Endothelial cell of umbilical vein (primary cell): ENCODE measurements at places on chromosomes 5 and 9. TPM values are rescaled to one million over a fixed set of nuclear protein-coding genes. Genes with fewer than 3 reads are reported as not detected.

GRCh38 chr5:132640613-132641012 is 17.4 kb upstream of the IL13 start:
- no peak for DNase-seq
- no peak overlapping the region for H3K27ac ChIP-seq
- no peaks in the 10 kb centered on the region for H3K27me3 ChIP-seq
- H3K4me1 ChIP-seq = no peaks in the 10 kb centered on the region
- no peak overlapping the region for H3K4me3 ChIP-seq

DNA sequence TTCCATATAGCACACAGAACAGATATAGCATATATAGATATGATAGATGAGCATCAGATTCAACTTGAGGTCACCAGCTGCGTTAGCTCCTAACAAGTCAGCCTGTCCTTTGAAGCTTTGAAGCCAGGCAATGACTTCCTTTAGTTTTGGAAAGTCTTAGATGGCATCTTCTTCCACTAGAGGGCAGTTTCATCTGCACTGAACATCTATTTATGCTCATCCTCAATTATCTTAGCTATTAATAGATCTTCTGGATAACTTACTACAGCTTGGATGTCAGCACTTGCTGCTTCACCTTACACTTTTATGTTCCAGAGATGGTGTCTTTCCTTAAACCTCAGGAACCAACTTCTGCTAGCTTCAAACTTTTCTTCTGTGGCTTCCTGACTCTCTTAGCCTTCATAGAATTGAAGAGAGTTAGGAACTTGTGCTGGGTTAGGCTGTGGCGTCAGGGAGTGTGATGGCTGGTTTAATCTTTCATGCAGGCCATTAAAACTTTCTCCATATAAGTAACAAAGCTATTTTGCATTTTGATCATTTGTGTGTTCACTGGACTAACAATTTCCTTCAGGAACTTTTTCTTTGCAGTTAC is 1401.4 kb downstream of the EFNA5 start:
- H3K27ac ChIP-seq = no peak overlapping the region
- no peaks in the 10 kb centered on the region for H3K4me1 ChIP-seq
- no peaks in the 10 kb centered on the region for H3K36me3 ChIP-seq
- no peak overlapping the region for H3K4me3 ChIP-seq

DNA sequence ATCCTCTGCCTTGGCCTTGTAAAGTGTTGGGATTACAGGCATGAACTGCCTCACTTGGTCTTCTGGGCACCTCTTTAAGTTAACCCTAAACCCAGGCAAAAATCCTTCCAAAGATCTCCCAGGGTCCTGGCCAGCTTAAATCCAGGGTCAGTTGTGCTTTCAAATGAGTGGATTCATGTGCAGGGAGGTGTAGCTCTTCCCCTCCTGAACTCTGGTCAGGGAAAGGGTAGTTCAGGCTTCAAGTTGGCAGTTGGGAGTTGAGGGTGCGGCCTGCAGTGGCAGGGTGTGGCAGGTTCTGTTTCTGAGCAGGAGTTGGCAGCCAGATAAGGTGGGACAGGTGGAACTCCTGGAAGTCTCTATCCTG is 3.6 kb downstream of the HNRNPAB start:
- H3K36me3 ChIP-seq = peaks cover 30% of the 10 kb centered on the region
- H3K27me3 ChIP-seq = no peaks in the 10 kb centered on the region
- no peak overlapping the region for H3K27ac ChIP-seq
- DNase-seq = no peak
- H3K4me1 ChIP-seq = peaks cover 22% of the 10 kb centered on the region

DNA sequence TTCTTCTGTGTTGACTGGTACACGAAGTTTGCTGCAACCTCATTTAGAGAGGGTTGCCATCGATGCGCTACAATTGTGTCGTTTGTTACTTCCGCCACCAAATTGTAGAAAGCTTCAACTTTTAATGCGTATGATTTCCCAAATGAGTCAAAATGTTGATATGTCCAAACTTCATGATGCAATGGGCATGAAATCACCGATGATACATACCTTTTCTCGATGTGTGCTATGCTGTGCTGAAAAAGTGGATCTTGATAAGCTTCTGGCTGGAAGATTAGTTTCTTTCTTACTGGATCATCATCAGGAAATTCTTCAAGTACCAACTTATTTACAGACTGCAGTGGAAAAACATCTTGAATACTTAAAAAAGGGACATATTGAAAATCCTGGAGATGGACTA is 65.7 kb downstream of the TMEM38B start:
- no peak overlapping the region for H3K27ac ChIP-seq
- H3K4me3 ChIP-seq = no peak overlapping the region
- no peaks in the 10 kb centered on the region for H3K27me3 ChIP-seq
- no peak for DNase-seq
- H3K4me1 ChIP-seq = no peaks in the 10 kb centered on the region

- peaks cover 10% of the 10 kb centered on the region for H3K4me1 ChIP-seq
- no peak overlapping the region for H3K4me3 ChIP-seq
- no peaks in the 10 kb centered on the region for H3K36me3 ChIP-seq
- no peaks in the 10 kb centered on the region for H3K27me3 ChIP-seq
- DNase-seq = no peak
Measured at GRCh38 chr9:105254226-105254625, 9.8 kb downstream of the SLC44A1 start.

- H3K4me3 ChIP-seq = no peak overlapping the region
- no peak for DNase-seq
- H3K27me3 ChIP-seq = no peaks in the 10 kb centered on the region
- H3K36me3 ChIP-seq = no peaks in the 10 kb centered on the region
Measured at GRCh38 chr5:27171761-27172261, 133.4 kb upstream of the CDH9 start.

DNA sequence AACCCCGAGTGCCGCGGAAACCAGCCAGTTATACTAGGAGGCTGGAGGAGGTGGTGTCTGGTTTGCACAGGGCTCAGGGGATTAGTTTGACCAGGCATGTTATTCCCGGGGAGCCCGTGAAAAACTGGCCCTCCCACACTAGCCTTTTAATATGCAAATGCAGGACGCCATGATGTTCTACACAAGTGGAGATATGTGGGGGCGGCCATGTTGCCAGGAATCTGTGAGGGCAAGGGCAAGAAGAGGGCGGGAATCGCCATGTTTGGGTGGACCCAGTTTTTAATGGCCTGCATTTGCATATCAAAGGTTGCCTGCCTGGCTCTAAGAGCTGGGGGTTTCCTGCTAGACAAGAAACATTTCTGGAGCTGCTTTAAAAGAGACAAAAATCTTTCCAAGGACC is 940.7 kb downstream of the CDH18 start:
- H3K4me3 ChIP-seq = no peak overlapping the region
- H3K4me1 ChIP-seq = no peaks in the 10 kb centered on the region
- no peaks in the 10 kb centered on the region for H3K36me3 ChIP-seq
- H3K27me3 ChIP-seq = no peaks in the 10 kb centered on the region
- DNase-seq = no peak

- H3K4me3 ChIP-seq = no peak overlapping the region
- no peak overlapping the region for H3K27ac ChIP-seq
- no peak for DNase-seq
- H3K36me3 ChIP-seq = no peaks in the 10 kb centered on the region
- H3K4me1 ChIP-seq = no peaks in the 10 kb centered on the region
Measured at GRCh38 chr9:522658-523057, 308.0 kb downstream of the DOCK8 start.

GRCh38 chr5:1216918-1217295 is 8.3 kb upstream of the SLC6A18 start:
- H3K4me3 ChIP-seq = no peak overlapping the region
- no peak overlapping the region for H3K27ac ChIP-seq
- no peaks in the 10 kb centered on the region for H3K36me3 ChIP-seq

DNA sequence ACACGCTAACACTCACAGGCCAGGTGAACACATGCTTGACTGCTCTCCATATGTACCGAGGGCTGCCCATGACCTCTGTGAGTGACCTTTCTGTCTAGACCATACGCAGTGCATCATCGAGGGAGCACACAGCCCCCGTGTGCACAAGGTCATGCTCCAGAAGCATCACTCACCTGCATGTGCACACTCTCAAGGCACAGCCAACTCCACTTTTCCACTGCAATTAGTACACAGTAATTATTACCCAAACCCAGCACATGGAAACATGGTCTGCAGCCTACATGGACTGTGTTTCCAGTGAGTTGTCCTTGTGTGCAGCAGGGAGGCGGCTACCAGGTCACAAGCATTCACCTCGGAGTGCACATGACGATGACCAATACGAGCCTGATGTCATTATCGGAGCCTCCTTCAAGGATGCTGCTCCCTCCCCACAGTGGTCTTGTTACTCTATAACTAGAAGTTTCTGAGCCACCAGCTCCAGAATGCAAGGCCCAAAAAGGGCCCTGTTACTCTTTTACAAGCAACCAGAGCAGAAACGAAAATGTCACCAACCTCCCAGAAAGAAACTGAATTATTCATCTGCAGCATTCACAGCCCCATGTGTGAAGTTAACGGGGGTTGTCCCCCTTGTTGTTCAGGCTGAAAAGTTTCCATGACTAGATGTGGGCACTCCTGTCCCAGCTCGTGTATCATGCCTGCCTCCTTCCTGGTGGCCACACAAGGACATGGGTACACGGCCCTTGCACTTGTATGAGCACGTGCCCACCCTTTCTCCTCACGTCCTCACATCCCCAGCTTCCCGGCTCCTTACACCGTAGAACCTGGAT is 31.2 kb downstream of the SEMA4D start:
- no peaks in the 10 kb centered on the region for H3K4me1 ChIP-seq
- H3K36me3 ChIP-seq = no peaks in the 10 kb centered on the region
- no peak overlapping the region for H3K4me3 ChIP-seq
- H3K27me3 ChIP-seq = no peaks in the 10 kb centered on the region
- no peak for DNase-seq

DNA sequence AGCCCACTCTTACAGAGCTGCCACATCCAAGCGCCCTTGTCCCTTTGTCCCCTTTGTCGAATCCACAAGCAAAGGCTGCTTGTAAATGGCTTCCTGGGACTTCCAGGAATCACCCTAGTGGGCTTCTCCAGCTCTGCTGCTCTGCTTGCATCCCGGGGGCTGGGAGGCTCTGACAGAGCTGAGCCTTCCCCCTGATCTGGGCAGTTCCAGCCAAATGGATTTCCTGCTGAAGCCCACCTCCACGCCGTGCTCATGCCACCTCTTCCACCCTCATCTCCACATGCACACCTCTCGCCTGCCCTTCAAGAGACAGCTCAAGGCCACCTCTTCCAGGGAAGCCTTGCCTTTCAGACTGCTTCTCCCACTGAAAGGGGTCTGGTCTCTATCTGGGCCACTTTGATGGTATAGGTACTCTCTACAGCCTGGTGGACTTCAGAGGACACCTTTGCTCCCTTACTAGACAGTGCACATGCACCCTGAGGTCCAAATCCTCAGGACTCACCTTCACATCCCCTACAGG is 106.2 kb downstream of the LHFPL2 start:
- DNase-seq = no peak
- H3K27me3 ChIP-seq = no peaks in the 10 kb centered on the region
- no peaks in the 10 kb centered on the region for H3K36me3 ChIP-seq
- no peak overlapping the region for H3K27ac ChIP-seq
- H3K4me1 ChIP-seq = no peaks in the 10 kb centered on the region
- no peak overlapping the region for H3K4me3 ChIP-seq

DNA sequence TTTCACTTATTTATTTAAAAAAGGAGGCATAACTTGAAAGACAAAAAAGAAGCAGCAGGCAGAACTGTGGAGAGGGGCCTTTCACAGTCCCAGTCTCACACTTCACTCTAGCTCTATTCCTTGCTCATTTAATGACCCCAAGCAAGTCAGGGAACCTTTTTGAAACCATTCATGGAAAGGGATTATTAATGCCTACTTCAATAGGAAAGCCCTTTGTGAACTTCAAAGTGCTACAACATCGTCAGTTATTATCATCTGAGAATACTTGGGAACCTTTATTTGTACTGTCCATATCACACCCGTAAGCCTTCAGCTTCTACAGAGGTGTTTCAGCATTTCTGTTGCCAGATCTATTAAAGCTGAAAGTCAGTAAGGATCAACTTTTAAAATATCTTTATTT is 320.2 kb downstream of the TMEM161B start:
- H3K4me1 ChIP-seq = no peaks in the 10 kb centered on the region
- H3K27ac ChIP-seq = no peak overlapping the region
- no peaks in the 10 kb centered on the region for H3K36me3 ChIP-seq
- no peak for DNase-seq

DNA sequence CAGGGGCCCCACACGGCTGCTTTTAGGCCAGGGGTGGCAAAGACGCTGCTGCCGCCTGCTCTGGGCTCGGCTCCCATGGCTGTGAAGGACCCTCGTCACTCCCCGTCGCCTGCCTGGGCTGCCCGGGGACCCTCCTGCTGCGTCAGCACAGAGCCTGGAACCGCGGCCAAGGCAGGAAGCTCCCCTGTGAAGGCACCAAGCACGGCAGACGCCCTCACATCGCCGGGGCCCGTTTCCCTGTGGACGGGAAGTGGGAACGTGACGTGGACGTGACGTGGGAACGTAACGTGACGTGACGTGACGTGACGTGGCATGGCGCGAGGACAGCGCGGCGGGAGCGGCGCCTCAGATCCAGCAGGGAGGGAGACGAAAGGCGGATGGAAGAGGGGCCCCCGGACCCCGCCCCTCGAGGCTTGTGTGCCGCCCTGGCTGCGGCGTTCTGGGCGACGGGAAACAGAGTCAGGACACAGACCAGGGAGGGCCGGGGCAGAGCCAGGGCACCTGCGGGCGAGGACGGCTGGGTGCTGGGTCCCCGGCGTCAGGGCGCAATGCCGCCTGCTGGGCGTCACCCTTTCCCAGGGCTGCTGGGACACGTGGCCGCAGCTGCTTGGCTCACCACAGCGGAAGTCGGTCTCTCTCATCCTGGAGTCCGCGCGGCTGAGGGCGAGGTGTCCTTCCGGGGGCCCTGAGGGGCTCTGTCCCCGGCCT is 53.1 kb downstream of the MRPL36 start:
- H3K4me3 ChIP-seq = no peak overlapping the region
- H3K4me1 ChIP-seq = no peaks in the 10 kb centered on the region
- H3K27ac ChIP-seq = no peak overlapping the region
- no peaks in the 10 kb centered on the region for H3K27me3 ChIP-seq

GRCh38 chr5:142032747-142033631 is 20.2 kb upstream of the GNPDA1 start:
- no peak overlapping the region for H3K27ac ChIP-seq
- no peaks in the 10 kb centered on the region for H3K4me1 ChIP-seq
- no peaks in the 10 kb centered on the region for H3K36me3 ChIP-seq
- H3K27me3 ChIP-seq = peaks cover 11% of the 10 kb centered on the region
- H3K4me3 ChIP-seq = no peak overlapping the region

DEPDC1B gene
- total RNA-seq = 14.2 and 18.7 TPM in 2 replicates

F2RL2 gene
- total RNA-seq = 10.2 and 19.8 TPM in 2 replicates

DMAC1 gene
- 44.0 and 49.6 TPM in 2 replicates for total RNA-seq

PCDHB5 gene
- 0.27 and 0.28 TPM in 2 replicates for total RNA-seq
